ENCODE measurements at places on chromosomes 3 and 15.

GRCh38 chr3:130389743-130390478 is 44.4 kb downstream of the COL6A5 start:
- no peak for DNase-seq

- DNase-seq: no peak
Measured at GRCh38 chr3:125059488-125060245, 3.9 kb upstream of the HEG1 start.

DNA sequence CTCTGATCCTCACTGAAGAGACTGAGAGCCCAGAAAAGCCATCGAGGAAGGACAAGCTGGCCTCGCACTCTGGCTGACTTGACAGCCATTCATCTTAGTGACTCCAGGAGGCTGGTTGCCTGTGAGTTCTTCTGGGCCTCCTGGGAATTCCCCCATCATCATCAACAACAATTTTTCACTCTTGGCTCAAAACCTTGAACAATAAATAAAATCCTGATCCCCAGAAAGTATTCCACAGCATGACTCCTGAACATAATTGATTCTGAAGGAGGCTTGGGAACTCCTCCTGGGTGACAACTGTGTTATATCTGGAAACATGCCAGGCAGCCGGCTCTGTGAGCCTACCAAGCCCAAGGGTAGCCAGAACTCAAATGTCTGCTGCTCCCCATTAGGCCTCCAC is 188.6 kb downstream of the SHQ1 start:
- no peak for DNase-seq

GRCh38 chr3:159861369-159861987 is 127.2 kb upstream of the IL12A start:
- no peak for DNase-seq

DNA sequence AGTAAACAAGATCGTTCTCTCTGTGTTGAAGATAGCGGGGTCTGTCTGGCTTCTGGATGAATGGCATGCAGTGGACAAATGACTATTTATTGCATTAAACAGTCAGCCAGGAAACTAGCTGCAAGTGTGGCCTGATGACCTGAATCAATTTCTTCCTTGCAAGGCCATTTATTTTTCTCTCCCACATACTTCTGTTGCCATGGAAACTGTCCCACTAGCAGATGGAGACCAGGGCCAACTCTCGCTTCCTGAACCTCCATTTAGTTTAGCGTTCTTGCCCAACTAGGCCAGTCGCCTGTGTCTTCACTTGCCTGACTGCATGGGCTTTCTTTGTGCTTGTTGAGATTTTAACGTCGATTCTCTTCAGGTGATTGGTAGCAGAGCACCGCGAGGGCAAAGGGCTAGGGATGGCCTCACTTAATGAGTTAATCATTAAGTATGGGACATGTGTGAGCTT is 27.6 kb downstream of the LMCD1 start:
- DNase-seq: no peak

DNA sequence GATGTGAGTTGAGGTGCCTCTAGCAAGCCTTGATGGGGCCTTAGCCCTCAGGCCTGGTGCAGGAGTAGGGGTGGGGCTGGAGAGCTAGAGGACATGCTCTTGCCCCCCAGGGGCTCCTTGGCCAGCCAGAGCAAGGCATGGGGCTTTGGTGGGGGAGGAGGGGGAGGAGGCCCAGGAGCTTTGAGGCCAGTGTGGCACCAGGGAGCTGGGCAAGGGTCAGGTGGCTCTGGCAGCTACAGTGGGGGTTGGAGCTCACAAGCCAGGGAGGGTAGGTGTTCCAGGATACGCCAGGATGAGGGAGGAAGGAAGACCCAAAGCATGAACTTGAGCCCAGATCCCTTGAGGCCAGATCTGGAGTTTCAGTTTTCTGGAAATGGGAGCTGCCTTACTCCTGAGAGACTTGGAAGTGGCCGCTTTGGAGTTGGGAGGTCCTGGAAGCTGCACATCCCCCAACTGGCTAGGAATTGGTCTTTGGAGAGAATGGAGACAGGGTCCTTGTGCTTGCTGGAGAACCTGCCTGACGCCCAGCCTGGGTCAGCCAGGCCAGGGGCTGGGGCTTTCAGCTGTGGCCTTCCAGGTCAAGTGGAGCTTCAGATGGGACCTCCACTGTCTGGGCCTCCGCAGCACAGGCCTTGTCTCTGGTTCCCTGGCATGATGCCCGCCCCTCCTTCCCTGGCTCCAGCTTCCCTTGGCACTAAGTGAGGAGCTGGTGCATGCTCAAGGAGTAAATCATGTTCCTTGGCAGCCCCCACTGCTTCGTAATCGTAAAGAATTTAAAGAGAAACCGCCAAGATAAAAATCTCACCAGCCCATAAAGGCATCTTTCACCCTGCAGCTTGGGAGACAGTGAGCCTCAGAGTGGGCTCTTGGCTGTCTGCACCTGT is 8.7 kb downstream of the SEMA3F start:
- DNase-seq: peak; percentile 94

GRCh38 chr15:67150023-67150860 is 84.8 kb downstream of the SMAD3 start:
- DNase-seq: peak; percentile 77

GRCh38 chr3:123414973-123415775 is 33.7 kb downstream of the ADCY5 start:
- no peak for DNase-seq

DNA sequence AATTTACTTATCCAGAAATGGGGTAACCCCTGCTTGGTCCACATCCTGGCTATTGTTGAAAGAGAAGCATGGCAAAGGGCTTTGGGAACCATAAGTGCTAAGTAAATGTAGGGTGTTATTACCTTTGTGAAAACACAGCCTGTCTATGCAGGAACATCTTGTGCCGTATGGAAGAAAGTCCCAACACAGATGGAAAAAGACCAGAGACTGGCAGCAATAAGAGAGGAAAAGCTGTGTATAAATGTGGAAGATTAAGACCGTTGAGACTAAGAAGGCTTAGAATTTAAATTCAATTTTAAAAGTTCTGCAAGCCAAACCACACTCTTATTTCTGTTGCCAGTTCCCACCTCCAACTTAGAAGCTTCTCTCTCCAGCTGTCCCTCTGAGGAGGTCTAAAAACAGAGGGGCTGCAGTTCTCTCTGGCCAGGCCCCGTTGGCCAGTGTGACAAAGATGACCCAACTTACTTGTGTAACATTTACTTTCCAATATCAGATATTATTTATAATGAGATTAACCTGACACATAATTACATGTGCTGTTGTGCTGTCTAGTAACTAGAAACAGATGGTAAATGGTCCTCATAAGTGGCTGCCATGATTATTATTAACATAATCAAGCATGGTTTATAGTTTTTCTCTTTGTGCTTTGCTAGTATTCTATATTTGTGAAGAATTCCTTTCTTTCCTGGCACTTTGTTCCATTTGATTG is 7.0 kb downstream of the MINDY4B start:
- DNase-seq: no peak

GRCh38 chr3:14119651-14120050 is 5.0 kb downstream of the CHCHD4 start:
- no peak for DNase-seq

DNA sequence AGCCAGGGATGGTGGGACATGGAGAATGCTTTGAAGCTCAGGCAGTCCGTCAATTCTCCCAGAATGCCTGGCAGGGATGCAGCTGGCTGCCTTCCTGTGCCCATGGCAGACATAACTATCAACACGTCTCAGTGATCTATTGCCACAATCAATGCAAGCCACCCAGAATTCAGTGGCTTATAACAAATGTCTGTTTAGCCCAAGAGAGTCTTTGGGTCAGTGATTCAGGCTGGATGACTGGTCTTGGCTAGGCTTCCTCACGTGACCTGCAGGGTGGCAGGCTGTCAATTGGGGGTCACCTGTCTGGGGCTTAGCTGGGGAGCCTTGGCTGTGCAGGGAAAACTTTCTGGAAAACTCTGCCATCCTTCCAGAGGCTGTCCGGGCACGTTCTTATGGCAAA is 213.1 kb upstream of the LRRFIP2 start:
- no peak for DNase-seq

DNA sequence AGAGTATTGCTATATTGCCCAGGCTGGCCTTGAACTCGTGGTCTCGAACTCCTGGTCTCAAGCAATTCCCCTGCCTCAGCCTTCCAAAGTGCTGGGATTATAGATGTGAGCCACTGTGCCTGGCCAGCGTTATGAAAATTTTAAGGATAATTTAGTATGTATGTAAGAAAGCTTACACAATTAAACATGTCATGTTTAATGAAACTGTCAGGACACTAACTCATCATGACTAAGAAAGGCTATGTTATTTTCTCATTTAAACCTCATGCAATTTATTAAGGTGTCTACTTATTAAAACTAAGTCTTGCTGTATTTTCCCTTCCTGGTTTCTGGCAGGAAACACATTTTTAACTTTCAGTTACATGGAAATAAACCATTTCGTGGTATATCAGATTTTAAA is 106.8 kb upstream of the ATP10A start:
- no peak for DNase-seq
